Posterior vena cava (tissue), 2 donors: ENCODE measurements at places on chromosomes 2 and 18. TPM values are rescaled to one million over a fixed set of nuclear protein-coding genes. Genes with fewer than 3 reads are reported as not detected.

The MBOAT2 gene
- total RNA-seq: 16.1 TPM

The REG3A gene
- total RNA-seq: not detected

The MREG gene
- 0.74 TPM for total RNA-seq

The ODC1 gene
- total RNA-seq: 67.6 TPM

The FAM228A gene
- 1.1 TPM for total RNA-seq
